ENCODE measurements at places on chromosomes 11 and 22.

DNA sequence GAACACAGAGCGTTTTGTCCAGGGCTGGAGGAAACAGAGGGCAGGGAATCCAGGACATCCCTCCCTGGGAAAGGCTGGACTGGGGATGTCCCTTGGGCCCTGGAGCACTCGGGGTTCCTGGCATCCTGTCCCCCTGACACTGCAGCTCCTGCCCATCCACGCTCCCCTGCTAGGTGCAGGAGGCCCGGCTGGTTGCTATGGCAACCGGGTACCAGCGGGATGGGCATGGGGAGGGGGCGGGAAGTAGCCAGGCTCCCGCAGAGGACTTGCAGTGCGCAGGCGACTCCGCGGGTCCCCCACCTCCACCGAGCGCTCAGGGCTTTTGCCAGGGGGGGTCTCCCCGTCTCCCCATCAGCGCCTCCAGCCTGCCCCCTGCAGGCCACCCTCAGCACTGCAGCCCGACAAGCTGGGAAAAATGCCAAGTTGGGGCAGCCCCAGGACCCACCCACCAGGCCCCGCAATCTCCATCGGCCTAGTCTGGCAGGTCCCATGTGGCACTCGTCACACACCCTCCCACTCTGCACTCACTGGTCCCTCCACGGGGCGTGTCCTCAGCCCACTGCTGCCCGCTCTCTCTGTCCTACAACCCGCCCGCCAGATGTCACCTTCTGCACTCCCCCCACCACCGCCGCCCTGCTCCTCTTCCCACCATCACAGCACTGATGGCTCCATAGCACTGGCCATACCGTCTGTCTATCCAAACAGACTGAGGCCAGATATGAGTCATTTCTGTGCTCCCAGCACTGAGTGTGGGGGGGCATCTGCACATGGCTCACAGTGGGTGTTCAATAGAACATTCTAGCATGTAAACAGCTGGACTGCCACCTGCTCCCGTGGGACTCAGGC is 31.5 kb downstream of the KIAA0930 start:
- peak; percentile 59 for DNase-seq

GRCh38 chr11:44515048-44515447 is 50.4 kb upstream of the CD82 start:
- DNase-seq: no peak

GRCh38 chr11:88300888-88301487 is 36.5 kb downstream of the CTSC start:
- DNase-seq: no peak

DNA sequence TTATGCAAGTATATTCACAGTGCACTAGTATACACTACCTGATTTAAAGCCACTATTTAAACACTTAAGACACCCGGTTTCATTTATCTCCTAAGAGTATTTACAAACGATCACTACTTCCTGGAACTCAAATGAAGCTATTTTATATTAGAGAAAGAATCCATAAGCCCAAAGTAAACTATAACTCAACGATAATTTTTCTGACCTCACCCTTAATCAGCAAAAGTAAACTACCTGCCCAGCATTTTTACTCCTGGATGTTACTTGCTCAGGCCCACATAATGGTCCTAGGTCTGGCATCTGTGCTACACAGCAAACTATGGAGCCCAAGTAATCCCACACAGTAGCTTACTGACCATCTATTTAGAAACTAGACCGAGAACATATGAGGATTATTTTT is 33.4 kb downstream of the TSG101 start:
- DNase-seq: no peak

DNA sequence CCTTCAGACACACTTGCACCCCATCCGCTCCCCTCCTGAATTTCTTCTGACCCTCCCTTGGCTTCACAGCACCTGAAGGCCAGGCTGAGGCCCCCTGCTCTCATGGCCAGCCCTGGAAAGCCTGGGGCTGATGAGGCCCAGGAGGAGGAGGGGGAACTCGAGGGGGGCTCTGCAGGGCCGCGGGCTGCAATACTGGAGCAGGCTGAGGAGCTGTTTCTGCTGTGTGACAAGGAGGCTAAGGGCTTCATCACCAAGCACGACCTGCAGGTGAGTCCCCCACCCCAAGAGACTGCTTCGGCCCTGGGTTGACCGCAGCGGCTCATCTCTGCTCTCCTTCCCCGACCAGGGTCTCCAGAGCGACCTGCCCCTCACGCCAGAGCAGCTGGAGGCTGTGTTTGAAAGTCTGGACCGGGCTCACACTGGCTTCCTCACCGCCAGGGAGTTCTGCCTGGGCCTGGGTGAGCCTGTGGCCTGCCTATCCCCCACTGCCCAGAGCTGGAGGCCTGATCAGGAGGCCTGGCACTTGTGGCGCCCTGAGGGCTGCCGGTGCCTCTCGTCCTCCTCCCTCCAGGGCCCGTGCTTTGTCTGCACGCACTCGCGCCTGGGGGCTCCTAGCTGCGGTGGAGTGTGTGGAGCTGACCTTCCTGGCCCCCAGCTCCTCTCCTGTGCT is 922 bp downstream of the CRACR2B start:
- no peak for DNase-seq

DNA sequence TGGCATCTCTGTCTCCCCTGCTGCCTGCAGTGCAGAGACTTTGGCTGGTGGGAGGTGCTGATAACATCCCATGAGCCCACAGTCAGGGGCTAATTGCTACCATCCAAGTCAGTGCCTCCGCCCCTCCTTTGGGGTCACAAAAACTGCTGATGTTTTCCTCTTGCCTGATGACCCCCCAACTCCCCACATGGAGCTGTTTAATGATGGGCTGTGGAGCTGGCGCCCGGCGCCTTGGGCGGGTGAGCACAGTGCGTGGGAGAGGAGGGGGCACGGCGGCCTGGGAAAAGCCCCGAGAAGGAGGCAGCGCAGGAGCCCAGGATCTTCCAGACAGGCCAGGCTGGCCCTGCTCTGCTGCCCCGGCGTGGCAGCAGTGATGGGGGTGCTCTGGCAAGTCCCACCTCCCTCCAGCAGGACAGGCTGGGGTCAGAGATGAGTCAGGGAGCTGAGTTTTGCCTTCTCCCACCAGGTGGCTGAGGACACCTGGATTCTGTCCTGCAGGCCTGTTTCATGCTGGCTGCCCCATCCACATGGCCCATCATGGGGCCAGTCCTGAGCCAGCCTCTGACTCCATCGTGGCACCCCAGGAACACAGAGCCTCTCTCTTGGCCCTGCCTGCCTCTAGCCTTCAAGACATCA is 43.8 kb downstream of the NECTIN1 start:
- DNase-seq: no peak

DNA sequence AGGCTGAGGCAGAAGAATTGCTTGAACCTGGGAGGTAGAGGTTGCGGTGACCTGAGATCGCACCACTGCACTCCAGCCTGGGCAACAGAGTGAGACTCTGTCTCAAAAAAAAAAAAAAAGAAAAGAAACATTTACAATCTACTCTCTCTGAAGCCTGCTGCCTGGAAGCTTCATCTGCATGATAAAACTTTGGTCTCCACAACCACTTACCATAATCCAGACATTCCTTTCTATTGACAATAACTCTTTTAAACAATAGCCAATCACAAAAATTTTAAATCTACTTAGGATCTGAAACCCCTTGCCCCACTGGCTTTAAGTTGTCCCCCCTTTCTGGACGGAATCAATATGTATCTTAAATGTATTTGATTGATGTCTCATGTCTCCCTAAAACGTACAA is 25.0 kb upstream of the HTR3A start:
- no peak for DNase-seq

GRCh38 chr11:86688398-86689179 is 16.2 kb upstream of the ME3 start:
- no peak for DNase-seq

GRCh38 chr11:29305456-29306232 is 711.2 kb downstream of the KCNA4 start:
- DNase-seq: no peak

DNA sequence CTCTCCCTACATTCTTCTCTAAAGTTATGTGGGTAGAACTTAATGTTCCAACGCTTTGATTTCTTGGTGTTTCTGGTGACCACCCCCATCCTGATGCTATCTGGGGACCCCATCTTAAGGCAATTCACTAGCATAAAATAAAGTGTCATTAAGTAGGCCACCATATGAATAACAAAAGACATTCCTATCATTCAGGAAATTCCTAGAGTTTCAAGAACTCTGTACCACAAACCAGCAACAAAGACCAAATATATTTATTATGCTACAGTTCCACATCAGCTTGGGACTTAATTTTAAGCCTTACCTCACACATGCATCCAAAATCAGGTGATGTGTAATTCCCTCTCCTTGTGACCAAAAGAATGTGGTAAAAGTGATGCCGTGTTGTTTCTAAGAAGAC is 254.6 kb upstream of the LRRC4C start:
- no peak for DNase-seq

- no peak for DNase-seq
These were observed 29.0 kb downstream of the P4HA3 start for GRCh38 chr11:74282421-74282820.
